Type B pancreatic cell (in vitro differentiated cells): ENCODE measurements at places on chromosomes 3 and 15.

- DNase-seq: no peak
Observed at GRCh38 chr3:66423791-66424190, 77.0 kb downstream of the LRIG1 start.

GRCh38 chr3:120092474-120092873 lies 1.8 kb downstream of the GSK3B start:
- no peak for DNase-seq

DNA sequence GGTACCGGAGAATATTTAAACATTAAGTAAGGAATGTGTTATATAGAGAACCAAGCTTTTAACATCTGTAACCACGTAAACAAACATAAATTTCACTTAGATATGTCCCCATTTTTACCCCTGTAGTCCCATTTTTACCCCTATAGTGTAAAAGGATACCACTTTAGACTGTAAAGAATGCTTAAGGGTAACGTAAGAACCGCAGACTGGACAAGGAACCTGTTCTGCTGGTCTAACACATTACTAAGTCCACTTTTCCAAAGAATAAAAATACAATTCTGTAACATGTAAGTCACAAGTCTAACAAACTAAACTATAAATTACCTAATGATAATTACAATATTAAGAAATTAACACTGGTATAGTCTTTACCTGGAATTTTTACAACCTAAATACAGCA lies 2.9 kb downstream of the SLC12A6 start:
- no peak for DNase-seq

- DNase-seq: no peak
Observed at GRCh38 chr3:63364910-63365309, 86.8 kb downstream of the SYNPR start.

DNA sequence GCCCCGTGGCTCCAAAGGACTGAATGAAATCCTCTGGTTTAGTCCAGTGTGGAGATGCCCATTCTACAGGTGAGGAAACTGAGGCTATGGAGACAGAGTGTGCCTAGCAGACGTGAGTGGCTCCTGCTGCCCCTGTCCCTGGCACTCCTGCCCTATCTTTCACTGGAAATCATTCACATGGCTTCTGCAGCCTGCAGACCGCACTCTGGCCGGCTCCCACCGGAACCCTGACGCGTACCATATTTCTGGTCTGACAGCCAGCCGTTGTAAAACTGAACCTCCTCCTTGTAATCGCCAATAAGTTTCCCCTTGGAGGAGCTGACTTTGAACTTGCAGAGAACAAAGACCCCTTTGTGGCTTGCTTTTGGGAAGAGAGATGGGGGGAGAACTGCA lies 136.5 kb downstream of the CHSY1 start:
- DNase-seq: no peak

DNA sequence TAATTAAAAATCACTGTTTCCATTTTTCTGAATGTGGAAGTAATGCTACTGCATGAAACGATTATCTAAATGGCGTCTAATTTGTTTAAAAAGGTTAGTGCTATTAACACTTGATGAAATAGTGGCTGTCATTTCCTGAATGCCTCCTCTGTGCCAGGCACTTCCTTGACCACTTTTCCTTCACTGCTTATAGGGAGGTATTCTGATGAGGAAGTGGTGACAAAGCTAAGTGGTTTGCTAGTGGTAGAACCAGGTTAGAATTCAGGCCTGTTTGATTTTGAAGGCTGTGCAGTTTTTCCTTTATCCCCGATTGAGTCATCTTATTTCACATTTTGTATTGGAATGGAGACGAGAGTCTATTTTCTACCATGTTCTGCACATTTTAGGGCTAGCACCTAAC lies 119.0 kb downstream of the USP13 start:
- no peak for DNase-seq

DNA sequence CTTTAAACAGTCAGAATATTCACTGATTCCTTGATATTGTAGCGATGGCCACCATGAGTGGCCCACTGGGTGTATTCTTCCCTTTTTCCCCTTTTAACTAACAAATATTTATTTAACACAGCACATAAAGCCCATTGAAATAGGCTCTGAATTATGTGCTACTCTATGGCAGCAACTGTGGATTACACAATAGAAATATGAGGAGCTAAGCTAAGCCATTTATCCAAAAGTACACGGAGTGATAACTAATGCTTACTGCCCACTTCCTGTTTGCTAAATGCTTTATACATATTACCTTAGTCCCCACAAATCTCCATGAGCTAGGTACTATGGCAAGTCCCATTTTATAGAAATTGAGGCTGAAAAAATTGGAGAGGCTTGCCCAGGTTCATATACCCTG lies 17.9 kb downstream of the ILDR1 start:
- no peak for DNase-seq

GRCh38 chr15:40258544-40258943 lies 19.7 kb downstream of the PAK6 start:
- DNase-seq: no peak

DNA sequence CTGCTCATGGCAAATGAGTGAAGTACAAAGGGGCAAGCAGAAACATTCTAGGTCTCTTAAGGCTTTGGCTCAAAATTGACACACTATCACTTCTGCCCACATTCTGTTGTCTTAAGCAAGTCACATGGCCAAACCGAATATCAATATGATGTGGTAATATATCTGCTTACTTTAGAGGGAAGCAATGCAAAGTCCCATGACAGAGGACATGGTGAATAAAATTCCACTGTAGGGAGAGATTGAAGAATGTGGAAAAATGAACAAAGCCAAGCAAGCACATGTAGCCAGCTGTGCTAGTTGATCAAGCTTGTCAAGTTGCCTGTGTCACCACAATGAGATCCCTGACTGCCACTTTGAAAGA lies 11.2 kb upstream of the TBC1D5 start:
- no peak for DNase-seq

DNA sequence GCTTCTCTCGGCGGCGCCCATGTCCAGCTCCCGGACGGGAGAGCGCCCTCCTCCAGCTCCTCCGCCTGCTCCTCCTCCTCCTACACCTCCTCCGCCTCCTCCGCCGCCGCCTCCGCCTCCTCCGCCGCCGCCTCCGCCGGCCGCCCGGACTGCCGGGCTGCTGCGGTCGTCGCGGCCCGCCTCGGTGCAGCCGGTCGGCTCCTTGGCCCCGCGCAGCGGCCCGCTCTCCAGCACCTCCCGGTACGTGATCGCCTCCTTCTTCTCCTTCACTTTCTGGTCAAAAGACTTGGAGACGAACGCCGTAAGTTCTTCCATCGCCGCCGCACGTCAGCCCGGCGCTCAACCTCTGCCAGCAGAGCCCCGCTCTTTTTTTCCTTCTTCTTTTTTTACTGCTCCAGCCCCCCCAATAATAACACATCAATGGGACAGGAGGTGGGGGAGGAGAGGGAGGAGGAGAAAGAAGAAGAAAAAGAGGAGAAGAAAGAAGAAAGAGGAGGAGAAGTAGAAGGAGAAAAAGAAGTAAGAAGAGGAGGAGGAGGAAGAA lies 438 bp downstream of the SHOX2 start:
- no peak for DNase-seq

DNA sequence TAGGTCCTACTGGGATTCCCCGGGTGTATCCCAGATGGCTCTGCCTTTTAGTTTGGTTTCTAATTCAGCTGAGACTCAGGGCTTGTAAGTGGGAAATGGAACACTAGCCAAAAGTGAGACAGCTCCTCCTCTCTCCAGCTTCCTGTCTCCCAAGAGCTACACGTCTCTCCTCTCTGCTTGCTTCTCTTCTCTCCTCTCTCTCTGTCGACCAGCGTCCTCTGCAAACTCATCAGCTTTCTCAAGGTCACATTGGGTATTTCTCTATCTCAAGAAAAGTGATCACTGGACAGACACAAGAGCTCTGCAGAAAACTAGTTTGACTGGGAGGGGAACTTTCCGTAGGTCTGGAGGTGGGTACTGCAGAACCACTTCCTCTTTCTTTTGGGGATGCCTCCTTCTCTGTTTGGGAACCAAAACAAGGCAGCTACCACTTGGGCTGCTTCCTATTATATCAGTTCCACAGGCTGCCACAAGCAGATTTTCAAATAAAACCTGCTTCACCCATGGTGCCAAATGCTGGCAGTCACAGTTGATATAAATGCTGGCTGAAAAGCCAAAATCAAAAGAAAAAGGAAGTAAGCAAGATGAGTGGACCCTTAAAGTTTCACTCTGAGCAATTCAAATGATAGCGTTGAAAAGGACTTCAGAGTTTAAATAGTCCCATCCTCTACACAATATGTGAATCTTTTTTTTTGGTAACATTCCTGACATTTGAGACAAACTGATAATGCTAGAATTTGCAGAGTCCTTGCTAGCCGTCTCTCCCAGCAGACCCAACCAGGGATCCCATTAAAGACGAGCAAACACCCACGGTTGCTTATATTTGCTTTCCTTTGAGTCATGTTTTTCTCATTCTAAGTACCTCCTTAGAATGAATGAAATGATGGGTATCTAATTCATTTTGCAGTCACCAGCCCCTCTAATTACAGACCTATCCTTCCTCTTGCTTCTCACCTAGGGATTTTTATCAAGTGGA lies 7.2 kb upstream of the DYNC1LI1 start:
- no peak for DNase-seq

DNA sequence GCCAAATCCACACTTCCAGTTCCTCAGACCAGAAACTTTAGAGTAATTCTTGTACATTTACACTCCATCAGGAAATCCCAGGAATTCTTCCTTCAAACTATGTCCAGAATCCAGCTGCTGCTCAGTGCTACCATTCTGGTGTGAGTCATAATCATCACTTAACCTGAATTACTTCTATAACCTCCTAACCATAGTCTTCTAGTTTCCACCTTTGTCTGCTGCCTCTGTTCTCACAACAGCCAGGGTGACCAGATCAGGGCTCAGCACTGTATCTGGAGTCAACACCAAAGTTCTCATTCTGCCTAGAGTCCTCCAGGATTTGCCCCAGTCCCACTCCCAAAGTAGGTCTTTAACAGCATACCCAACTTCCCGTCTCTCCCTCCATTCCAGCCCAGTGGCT lies 3.4 kb downstream of the CLDND1 start:
- no peak for DNase-seq

DNA sequence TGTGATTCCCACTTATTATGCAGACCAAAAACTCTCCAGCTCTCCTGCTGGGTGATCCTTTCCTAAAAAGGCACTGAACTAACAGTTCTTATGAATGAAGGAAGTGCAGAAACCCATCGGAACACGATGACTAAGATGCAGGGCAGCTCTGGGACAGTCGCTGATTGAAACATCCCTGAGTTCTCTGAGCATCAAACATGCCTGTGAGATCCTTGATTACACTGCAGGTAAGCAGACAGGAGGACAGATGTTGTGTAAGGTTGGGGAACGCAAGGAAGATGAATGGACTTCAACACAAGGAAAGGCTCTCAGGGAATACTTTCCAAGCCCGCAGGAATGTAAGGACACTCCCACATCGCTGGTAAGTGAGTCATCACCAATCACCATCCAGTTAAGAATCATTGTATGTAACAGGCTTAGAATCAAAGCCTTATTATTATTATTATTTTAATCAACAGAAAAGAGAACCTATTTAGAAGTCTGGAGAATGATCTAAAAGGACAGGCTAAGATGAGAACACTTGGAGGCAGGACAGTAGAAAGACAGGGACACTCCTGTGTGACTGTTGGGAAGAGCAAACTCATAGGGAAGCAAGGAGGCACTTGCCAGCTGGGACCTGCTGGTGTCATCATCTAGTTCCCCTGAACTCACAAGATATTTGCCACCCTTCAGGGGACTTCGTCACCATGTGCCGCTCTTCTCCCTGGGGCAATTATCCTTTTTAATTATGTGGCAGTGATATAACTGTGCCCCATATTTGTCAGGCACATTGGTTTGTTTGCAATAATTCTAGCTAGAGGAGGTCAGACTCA lies 26.0 kb downstream of the TMEM158 start:
- no peak for DNase-seq

GRCh38 chr3:133295944-133296917 lies 103.6 kb upstream of the BFSP2 start:
- no peak for DNase-seq

GRCh38 chr3:135637013-135637412 lies 328.5 kb upstream of the PPP2R3A start:
- DNase-seq: no peak

GRCh38 chr3:6860149-6860953 lies 564 bp upstream of the GRM7 start:
- DNase-seq: no peak

GRCh38 chr15:78061963-78062427 lies 15.5 kb downstream of the TBC1D2B start:
- no peak for DNase-seq

DNA sequence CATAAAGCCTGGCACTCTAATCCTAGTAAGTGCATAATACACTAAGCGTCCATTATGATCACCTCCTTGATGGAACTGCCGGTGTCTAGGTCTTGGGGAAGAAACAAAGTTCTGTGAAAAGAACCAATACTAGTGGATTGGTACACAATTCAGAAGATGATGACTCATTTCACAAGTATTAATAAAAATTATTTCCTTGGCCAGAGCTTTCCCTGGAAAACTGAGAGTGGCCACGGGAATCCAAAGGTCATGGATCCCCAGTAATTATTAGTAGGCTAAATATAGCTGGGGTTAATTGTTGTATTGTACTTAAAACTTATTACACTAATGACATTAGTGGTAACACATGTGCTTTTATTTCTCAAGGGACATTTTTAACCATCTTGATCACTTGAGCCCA lies 808.0 kb upstream of the NR2F2 start:
- no peak for DNase-seq

GRCh38 chr3:197175503-197175902 lies 122.9 kb downstream of the DLG1 start:
- DNase-seq: no peak

DNA sequence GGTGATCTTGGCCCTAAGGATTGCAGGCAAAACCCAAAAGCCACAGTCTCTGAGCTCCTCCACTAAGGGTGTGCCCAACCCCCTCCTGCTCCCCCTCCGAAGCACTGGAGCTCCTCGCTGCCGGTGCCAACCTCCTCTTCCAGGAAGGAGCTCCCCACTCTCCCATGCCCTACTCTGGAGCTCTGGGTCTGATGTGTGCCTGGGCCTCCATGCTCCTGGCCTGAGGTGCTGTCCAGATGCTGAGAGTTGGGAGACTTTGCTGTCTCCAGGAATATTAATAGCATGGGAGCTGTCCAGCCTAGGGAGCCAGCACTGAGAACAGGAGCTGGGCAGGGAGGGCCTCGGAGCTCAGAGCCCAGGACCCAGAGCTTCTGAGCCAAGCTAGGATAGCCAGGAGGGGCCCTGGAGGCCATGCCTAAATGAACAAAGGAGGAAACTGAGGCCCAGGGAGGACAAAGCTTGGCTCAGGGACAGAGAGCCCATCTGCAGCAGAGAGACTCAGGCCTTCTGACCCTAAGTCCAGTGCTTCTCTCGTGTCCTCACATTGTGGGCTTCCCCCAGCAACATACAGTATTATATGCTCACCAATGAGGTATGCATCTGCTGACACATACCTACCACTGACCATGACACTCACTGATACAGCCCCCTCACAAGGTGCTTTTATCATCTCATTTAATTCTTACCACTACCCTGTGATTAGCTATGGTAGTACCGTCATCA lies 36.9 kb upstream of the HERC1 start:
- no peak for DNase-seq

DNA sequence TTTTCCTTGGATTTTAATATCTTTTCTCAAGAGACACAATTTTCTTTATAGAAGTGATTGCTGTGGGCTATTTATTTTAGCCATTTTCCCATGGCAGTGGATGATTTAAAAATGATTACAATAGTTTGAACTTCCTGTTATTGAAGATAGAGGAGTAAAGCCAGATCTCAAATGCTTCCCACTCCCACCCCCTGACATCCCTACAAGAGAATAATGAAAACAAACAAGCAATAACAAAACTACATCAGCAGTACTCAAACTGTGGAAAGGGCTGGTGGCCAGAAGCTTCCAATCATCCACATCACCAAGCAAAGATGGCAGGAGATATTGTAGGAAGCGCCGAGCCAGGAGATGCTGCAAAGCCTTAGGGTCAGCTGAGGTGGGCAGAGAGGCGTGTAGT lies 831.1 kb upstream of the NR2F2 start:
- no peak for DNase-seq

- no peak for DNase-seq
Observed at GRCh38 chr3:55721716-55722484, 234.8 kb upstream of the WNT5A start.
